ENCODE measurements at places on chromosomes 7 and 10. TPM values are rescaled to one million over a fixed set of nuclear protein-coding genes. Genes with fewer than 3 reads are reported as not detected.

The PCLO gene
- total RNA-seq, result 2.3 TPM

The CDHR3 gene
- total RNA-seq, result 10.9 TPM

The ACSL5 gene
- 11.2 TPM for total RNA-seq

The LRCH4 gene
- 43.5 TPM for total RNA-seq

The DOCK1 gene
- total RNA-seq, result 41.4 TPM

The ASB15 gene
- total RNA-seq, result not detected

The CREB5 gene
- total RNA-seq, result 6.6 TPM

The THSD7A gene
- 1.2 TPM for total RNA-seq

The SLC39A12 gene
- not detected for total RNA-seq

The ANK3 gene
- 44.9 TPM for total RNA-seq

The JAKMIP3 gene
- 1.1 TPM for total RNA-seq

The PAX4 gene
- total RNA-seq, result not detected

DNA sequence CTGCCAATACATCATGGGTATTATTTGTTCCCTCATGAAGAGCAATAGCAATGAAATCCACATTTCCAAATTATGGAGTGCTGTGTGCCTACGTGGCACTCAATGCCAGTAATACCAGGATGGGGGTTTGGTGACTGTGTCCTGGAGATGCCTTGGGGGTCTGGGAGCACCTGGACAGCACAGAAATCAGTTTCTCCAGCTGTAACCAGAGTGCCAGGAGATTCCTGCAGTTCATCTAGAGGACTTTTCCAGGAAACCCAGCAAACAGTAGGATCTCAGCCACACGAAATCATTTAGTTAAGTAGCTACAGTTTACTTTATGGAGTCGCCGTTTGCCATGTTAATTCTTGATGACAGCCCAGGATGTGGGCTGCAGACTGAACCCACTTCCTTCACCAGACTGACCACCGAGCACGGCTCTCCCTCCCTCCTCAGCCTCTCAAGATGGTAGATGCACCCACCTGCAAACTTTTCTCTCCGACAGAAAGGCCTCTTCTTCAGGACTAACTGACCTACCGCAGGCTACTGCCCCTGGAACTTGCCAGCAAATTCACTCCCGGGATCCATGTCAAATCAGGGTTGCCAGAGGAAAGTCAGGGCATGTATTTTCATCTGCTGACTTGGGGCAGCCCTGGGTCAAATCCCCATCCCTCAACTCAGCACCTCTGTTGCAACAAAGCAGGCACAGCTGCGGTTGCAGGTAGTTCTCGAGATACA is 30.3 kb downstream of the MKI67 start:
- H3K4me3 ChIP-seq, result no peak overlapping the region
- DNase-seq, result no peak
- no peaks in the 10 kb centered on the region for H3K27me3 ChIP-seq
- H3K27ac ChIP-seq, result no peak overlapping the region
- no peaks in the 10 kb centered on the region for H3K4me1 ChIP-seq
- H3K36me3 ChIP-seq, result no peaks in the 10 kb centered on the region

- H3K36me3 ChIP-seq, result no peaks in the 10 kb centered on the region
- no peaks in the 10 kb centered on the region for H3K4me1 ChIP-seq
Observed at GRCh38 chr10:70749756-70750155, 35.4 kb downstream of the TBATA start.

DNA sequence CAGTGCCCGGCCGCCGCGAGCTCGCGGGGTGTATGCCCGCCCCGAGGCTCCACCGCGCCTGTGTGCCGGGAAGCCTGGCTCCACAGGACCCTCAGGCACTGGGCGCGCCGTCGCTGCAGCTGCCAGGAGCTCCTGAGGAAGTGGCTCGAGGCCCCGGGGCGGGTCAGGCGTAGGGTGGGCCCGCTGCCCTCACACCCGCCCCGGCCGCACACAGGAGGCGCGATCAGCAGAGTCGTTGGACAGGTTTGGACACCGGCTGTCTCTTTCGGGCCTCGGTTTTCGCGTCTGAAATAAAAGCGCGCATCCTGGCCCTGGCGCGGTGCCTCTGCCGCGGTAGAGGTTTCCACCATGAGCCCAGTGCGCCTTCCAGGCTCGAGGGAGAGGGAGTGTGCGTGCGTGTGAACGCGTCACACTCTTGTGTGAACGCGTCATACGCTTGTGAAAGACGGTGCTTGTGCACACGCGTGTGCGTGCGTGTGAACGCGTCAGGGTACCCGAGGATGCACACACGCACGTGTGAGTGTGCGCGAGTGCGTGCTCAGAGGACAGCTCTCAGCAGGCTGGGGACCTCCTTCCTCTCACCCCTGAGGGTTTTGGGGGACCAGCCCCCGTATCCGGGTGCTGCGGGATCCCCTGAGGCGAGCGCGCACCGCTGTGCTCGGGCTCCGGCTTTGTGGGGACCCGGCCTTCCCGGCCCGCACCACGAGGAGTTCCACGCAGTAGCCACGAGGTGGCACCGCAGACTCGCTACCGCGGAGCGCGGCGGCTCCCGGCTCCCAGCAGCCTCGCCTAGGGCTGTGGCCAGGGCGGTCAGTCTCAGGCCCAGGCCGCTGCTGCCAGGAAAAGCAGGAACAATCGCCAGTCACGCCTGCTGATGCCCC is 83.8 kb downstream of the BMS1 start:
- H3K27me3 ChIP-seq, result peaks cover 7% of the 10 kb centered on the region
- peaks cover 18% of the 10 kb centered on the region for H3K4me1 ChIP-seq

GRCh38 chr7:29282819-29283414 is 88.3 kb downstream of the CHN2 start:
- H3K27ac ChIP-seq, result no peak overlapping the region
- H3K4me3 ChIP-seq, result no peak overlapping the region
- H3K4me1 ChIP-seq, result no peaks in the 10 kb centered on the region
- no peak for DNase-seq
- H3K27me3 ChIP-seq, result no peaks in the 10 kb centered on the region

- no peak overlapping the region for H3K4me3 ChIP-seq
- no peaks in the 10 kb centered on the region for H3K27me3 ChIP-seq
- no peak overlapping the region for H3K27ac ChIP-seq
- no peaks in the 10 kb centered on the region for H3K36me3 ChIP-seq
Observed at GRCh38 chr7:85890244-85890811, 703.5 kb upstream of the SEMA3D start.

GRCh38 chr7:132077971-132078685 is 498.1 kb downstream of the PLXNA4 start:
- H3K4me1 ChIP-seq, result peaks cover 81% of the 10 kb centered on the region
- no peak overlapping the region for H3K27ac ChIP-seq
- DNase-seq, result no peak
- H3K36me3 ChIP-seq, result no peaks in the 10 kb centered on the region
- H3K27me3 ChIP-seq, result no peaks in the 10 kb centered on the region
- no peak overlapping the region for H3K4me3 ChIP-seq

GRCh38 chr10:69009360-69009759 is 20.8 kb downstream of the KIFBP start:
- H3K27me3 ChIP-seq, result no peaks in the 10 kb centered on the region
- no peak for DNase-seq
- H3K36me3 ChIP-seq, result peaks cover 22% of the 10 kb centered on the region
- H3K4me1 ChIP-seq, result peaks cover 12% of the 10 kb centered on the region
- H3K27ac ChIP-seq, result no peak overlapping the region

DNA sequence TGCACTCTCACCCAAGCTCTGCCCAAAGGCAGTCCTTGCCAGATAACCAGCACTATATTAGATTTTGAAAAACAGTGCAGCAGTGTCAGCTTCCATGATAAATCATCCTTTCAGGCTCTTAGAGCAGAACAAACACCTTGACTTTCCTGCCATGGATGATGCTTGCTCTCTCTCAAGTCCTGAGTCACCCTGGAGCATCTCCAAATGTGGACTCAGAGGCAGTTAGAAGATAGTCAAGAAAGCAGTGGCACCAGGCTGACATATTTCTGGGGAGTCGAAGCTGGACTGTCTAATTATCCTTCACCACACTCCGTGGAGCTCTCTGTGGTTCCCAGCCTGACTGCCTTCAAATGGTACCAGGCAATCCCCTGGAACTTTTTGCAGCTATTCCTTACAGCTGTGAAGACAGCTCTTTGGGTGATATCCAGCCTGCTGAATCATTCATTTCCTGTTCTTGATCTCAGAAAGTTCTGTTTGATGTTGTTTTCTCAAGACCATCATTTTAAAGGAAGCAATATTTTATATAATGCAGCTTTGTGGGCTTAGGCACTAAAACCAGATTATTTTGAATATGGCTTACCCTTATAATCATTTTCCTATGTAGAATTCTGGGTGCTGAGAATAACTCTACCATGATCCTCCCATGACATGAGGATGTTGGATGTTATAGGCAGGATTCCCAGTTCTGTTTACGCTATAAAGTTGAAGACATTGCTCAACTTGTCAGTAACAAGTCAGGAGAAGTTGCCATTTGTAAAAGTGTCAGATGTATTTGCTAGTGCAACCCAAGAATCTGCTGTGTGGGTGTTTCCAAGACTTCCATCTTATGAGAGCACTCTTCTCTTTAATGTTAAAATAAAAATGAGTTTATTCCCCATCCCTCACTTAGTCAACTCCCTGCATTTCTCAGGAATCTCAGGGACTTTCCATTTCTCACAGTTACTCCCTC is 233.8 kb downstream of the C7orf25 start:
- H3K4me3 ChIP-seq, result no peak overlapping the region
- H3K27ac ChIP-seq, result peak overlapping the region; percentile 58

GRCh38 chr7:77940647-77941046 is 142.1 kb downstream of the PHTF2 start:
- H3K27me3 ChIP-seq, result no peaks in the 10 kb centered on the region
- H3K4me1 ChIP-seq, result no peaks in the 10 kb centered on the region
- DNase-seq, result no peak
- no peak overlapping the region for H3K4me3 ChIP-seq

DNA sequence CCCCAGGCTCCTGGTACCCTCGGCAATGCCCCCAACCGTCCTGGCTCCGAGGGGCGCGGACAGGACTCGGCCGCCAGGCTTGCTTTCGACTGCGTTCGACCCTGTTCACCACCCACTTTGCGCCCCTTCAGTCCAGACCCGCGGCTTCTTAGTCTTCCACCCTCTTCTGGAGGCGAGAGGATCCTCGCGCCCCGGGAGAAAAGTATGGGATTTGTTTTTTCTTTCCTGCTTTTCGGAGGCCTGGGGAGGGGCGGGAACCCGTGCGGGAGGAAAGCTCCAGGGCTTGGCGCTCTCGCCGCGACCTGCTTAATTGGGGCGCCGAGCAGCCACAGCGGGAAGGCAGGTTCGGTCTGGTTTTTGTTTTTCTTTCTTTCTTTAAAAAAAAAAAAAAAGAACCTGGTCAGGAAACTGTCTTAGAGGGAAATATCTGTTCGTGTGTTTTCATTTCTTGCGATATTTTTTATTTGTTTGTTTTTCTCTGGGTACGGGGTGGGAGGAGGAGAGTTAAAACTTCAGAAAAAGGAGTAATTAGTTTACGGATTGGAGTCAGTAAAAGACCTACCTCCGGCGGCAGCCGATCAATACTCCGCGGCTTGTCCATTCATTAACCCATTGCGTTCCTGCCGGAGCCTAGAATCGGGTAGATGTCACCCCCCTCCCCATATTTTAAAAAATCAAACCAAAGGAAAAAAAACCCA is 1.6 kb downstream of the EMX2 start:
- H3K27ac ChIP-seq, result no peak overlapping the region
- H3K27me3 ChIP-seq, result peaks cover 75% of the 10 kb centered on the region
- H3K4me1 ChIP-seq, result peaks cover 66% of the 10 kb centered on the region
- DNase-seq, result no peak

DNA sequence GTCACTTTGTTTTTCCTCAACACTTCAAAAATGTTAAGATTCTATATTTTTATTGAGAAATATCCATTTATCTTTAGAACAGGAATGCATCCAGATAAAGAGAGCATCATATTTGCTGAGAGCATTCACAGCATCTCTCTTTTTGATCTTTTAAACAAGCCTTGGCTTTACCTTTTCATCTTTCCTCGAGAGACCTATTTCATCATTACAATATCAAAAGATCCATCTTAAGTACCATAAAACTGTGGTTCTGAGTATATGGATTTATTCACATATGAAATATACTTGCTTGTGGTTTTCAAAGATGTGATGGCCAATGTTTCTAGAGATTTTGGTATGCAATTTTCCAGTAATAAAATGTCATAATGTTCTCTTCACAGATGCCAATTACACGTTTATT is 1140.9 kb downstream of the GATA3 start:
- no peak overlapping the region for H3K27ac ChIP-seq
- no peaks in the 10 kb centered on the region for H3K36me3 ChIP-seq
- no peak for DNase-seq

DNA sequence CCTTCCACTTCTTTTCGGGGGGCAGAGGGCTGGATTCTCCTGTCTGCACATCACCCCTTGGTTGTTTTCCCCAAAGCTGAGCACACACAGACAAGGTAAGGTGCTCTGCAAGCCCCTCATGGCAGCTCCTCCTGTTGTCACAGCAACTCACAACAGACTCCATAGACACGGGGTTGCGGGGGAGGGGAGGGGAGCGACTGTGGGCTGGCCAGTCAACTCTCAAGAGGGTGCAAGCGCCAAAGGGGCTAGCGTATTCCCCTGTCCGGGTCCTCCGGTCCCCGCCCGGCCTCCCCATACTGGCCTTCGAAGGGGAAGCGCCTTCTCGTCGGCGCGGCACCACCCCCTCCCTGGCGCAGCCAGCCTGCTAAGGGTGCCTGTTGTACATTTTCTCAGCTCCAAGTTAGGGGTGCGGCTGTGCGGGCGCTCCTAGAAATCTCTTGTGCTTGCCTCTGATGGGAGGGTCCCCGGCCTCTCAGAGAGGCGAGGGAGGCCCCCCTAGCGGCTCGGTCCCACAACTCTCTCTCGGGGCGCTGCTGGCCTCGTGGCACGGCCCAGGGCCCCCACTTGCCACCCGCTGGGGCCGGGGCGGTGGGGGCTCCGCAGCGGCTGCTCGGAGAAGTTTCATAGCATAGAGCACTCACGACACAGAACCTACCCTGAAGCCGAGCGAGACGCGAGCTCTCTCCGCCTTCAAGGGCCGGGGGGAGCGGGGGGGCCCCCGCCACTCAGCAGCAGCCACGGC is 498 bp downstream of the RHOBTB1 start:
- peaks cover 47% of the 10 kb centered on the region for H3K4me1 ChIP-seq
- peak overlapping the region; percentile 90 for H3K4me3 ChIP-seq
- H3K27me3 ChIP-seq, result no peaks in the 10 kb centered on the region
- peak overlapping the region; percentile 96 for H3K27ac ChIP-seq

- no peak for DNase-seq
- no peak overlapping the region for H3K4me3 ChIP-seq
- no peaks in the 10 kb centered on the region for H3K4me1 ChIP-seq
- H3K27me3 ChIP-seq, result no peaks in the 10 kb centered on the region
- no peaks in the 10 kb centered on the region for H3K36me3 ChIP-seq
Observed at GRCh38 chr7:26332698-26333097, 41.0 kb downstream of the SNX10 start.

- H3K4me3 ChIP-seq, result no peak within 1 kb of the TSS
- no peaks in the 10 kb centered on the region for H3K36me3 ChIP-seq
- no peak within 1 kb of the TSS for H3K27ac ChIP-seq
- no peaks in the 10 kb centered on the region for H3K27me3 ChIP-seq
- no peaks in the 10 kb centered on the region for H3K4me1 ChIP-seq
- DNase-seq, result peak; percentile 31
Observed at GRCh38 chr10:59753267-59753666, at the start of gene MRLN. Gene MRLN (minus strand): TSS chr10:59753455.

GRCh38 chr7:130409712-130410072 is 29.4 kb downstream of the CPA1 start:
- peaks cover 4% of the 10 kb centered on the region for H3K36me3 ChIP-seq
- no peak overlapping the region for H3K4me3 ChIP-seq
- no peaks in the 10 kb centered on the region for H3K4me1 ChIP-seq
- no peak for DNase-seq
